ENCODE measurements at places on chromosomes 7 and 10.

DNA sequence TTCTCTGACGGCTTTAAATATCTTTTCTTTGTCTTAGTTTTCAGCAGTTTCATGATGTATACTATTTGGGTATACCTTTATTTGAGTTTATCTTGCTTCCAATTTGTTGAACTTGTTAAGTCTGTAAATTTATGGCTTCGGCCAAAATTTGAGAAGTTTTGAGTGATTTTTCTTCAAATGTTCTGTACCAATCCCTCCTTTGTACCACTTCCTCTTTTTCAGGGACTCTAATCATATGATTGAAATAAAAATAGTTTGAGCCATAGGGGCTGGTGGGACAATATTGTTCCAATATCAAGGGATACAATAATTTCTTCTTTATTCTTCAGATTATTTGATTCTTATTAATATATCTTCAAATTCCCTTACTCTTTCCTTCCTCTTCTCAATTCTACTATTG is 43.1 kb upstream of the CTTNBP2 start:
- no peak for DNase-seq

- DNase-seq = no peak
Measured at GRCh38 chr7:40498924-40499510, 364.2 kb downstream of the SUGCT start.

DNA sequence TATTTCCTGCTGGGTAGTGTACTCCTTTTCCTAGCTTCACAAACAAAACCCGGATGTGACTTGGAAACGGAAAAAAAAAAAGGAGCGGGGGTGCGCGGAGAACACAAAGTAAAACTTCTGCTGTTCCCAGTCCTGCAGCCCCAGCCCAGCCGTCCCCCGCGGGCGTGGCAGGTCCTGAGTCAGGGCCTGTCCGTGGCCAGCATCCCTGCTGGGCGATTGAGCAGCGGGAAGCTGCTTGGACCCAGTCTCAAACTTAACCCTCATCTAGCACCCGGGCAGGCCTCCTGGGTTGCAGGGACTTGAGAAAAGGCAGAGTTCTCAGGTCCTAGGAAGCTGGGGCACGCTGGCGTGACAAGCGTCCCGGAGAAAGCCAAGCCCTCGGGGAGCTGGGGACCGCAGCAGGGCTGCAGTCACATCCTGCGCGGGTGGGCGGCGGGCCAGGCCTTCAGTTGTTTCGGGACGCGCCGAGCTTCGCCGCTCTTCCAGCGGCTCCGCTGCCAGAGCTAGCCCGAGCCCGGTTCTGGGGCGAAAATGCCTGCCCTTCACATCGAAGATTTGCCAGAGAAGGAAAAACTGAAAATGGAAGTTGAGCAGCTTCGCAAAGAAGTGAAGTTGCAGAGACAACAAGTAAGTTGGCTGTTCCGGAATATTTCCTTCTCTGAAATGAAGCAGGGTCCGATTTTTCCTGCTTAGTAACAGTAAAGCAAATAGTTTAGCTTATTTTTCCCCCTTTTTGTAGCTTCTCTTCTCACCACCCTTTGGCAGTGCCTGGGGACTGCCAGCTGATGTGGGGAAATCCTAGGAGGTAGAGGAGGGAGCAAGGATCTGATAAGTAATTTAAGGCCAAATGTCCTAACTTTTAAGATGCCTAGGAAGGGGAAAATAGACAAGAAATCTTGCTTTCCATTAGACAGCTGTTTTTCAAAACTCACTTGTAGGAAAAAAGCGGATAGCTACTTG is at the start of gene GNG11:
GNG11 (plus strand) TSS at position 129 of the 960 bp plus-strand sequence; CDS start at position 532, 403 bp downstream.
- DNase-seq = peak; percentile 18

DNA sequence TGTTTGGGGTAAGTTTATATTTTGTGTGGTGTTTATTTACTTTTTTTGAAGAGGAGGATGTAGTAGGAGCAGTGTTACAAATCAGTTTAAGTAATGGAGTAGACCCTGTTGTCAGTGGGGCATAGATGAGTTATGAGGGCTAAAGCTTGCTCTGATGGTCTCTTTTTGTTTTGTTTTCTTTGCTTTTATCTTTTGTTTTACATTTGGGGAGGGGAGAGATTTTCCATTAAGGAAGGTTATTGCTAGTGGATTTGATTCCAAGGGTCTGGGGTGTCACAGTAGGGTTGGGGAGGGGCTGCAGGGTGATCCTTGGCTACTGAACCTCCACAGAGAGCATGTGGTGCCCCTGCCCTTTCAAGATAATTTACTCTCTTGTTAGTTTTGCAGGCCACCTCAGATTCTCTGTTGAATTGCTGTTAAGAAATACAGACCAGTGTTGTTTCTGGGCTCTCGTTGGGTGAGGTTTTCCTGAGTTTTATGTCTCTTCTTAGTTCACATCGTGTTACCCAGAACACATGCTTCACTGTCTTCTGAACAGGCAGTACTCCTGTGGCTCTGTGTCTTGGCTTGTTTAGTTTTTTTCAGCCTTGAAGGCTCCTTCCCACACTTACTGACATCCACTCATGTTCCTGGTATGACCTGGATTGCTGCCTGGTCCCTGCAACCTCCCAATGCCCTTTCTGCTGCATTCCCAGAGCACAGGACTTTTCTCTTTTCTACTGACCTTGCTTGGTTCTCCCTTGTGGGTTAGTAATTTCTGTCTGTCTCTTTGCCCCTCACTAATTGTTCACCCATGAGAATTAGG is 4.2 kb downstream of the KIFBP start:
- DNase-seq = no peak

- DNase-seq = no peak
Measured at GRCh38 chr7:46076527-46076926, 155.5 kb upstream of the IGFBP3 start.

GRCh38 chr7:22147868-22148267 is 202.2 kb upstream of the CDCA7L start:
- no peak for DNase-seq

DNA sequence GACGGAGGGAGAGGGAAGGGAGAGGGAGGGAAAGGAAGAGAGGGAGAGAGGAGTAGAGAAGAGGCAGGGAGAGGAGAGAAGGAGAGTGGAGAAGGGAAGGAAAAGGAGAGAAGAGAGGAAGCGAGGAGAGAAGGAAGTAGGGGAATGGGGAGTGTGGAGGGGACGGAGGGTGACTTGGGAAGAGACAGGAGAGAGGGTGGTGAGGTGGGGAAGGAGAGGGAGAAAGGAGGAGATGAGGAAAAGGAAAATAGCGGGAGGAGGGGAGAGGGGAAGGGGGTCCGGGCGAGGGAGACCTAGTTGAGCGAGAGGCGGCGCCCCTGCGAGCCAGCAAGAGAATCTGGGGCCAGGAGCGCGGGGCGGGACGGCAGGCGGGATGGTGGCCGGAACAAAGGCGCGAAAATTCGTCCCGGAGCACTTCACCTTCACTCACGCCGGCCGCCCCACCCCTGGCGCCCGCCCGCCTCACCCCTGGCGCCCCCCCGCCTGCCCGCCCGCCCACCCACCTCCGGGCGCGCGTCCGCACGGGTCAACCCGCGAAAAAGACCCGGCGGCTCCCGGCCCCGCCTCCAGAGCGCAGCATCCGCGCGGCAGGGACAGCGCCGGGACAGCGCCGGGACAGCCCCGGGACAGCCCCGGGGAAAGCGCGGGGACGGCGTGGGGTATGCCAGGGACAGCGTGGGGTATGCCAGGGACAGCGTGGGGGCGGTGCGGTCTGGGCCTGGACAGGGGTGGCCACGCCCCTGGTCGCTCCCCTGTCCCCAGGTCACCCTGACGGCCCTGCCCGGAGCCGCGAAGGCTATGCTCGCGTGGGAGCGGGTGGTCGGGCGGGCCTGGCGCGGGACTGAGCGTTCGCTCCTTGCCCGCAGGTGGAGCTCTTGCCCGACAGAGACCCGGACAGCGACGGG is 4.2 kb downstream of the VSTM2A start:
- peak; percentile 87 for DNase-seq

DNA sequence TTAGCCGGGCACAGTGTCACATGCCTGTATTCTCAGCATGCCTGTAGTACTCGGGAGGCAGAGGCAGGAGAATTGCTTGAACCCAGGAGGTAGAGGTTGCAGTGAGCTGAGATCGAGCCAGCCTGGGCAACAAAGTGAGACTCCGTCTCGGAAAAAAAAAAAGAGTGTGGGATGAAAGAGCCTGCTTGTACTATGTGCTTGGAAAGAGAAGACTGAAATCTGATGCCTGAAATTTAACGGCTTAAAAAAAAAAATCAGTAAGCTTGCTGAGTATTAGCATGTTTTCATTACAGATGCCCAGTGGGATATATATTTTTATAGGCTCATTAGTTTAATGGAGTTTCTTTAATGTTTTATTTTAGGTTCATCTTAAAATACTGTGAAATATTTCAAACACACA is 4.2 kb downstream of the NT5C2 start:
- DNase-seq = no peak

DNA sequence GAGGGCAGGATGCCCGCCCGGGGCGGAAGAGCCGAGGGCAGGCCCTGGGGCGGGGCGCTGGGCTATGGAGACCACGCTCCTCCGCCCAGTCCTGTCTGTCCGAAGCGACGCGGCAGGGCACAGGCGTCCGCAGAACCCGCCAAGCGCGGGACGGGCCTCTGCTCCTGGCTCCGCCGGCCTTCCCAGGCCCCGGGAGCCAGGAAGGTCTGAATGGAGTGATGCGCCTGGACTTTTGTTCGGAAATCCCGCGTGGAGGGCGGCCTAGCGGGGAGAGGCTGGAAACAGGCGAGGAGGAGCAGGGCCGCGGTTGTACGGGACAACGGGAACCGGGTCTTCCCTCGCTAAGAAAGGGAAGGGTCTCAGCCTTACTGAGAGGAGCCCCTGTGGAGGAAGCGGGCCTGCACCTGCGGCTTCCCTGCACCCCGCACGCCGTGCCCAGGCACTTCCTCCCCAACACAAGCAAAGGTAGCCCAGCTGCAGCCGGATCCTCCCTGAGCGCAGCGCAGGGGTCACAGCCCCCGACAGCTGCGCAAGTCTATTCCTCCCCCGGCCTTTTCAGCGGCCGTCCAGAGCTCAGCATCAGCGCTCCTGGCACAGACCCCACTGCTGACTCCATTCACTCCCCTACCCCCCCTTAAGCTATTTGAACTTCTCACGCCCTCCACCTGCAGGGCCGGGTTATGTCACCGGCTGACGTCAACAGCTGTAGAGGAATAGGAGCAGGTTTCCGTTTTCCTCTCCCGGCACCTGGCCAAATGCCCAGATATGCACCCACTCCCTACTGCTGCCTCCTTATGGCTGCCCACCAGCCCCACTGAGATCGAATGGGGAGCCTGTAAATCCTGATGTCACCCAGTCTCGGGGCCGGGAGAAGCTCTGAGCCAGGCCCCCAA is 143.2 kb upstream of the RET start:
- no peak for DNase-seq

GRCh38 chr10:123213192-123213591 is 59.0 kb downstream of the BUB3 start:
- no peak for DNase-seq

DNA sequence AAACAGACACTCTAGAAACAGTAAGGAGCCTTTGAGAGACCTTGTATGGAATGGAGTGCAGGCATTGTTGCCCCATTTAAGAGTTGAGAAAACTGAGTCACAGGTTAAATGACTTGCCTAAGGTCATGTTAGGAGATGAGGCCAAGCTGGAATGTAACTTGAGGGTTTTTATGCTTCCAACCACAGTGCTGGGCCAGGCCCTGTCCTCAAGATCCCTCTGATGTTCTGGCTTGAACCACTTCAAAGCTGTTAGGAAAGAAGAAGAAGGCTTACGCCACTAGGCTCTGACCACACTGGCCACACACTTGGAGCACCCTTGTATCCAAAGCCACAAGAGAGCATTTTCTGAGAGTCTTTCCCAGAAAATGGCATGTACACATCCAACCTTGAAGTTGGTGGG is 42.7 kb downstream of the PLAU start:
- DNase-seq = no peak

DNA sequence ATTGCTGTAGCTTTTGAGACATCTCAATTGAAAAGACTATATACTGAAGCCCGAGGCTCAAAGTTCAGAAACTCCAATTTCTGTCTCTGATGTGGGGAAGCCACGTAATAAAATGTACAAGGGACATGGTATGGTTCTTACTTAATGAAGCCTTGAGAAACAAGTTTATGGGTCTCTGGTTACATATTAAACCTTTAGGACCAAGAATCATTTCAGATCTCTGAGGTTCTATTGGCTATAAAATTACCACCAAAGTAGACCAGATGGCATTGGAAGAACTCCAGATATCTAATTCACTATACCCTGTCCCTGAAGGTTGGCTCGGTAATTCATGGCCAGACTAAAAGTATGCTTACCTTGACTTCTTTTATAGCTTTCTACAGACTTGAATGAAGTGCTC is 23.7 kb downstream of the STAMBPL1 start:
- DNase-seq = no peak

- no peak for DNase-seq
Measured at GRCh38 chr10:59587083-59587755, 122.4 kb downstream of the SLC16A9 start.

GRCh38 chr7:72266771-72267170 is 145.4 kb downstream of the CALN1 start:
- DNase-seq = no peak

DNA sequence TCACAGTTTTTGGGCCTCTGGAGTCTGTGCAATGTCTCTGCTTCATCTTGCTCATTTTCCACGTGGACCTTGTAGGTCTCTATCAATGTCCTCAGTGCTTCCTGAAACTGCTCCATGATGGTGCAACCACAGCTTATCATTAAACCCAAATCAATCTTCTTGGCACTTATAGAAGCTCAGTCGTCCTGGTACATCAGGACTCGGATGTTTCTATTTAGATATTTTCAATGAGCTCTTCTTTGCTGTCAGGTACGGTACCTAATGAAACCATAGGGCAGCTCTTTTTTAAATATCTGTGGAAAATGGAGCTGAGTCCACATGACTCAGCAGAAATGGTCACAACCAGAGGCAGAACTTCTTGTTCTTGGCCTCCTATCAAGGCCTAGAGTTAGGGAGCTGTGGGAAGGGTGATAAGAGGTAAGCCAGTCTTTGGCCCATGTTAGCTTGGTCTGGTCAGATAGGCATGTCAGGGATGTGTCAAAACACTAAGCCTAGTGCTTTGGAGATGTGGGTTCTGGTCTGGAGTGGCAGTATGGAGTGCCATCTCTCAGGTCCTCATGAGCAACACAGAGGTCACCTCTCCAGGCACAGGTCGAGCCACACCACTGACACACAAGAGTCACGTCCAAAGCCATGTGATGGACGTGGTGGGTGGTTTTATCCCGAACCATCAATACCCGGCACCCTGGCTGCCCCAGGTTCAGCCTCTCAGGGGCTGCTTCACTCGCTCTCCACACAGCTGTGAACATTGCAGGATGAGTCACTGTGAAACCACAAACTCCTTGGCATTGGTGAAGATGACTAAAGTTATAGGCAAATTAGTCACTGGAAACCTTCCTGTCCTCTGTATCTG is 87.0 kb downstream of the TBXAS1 start:
- no peak for DNase-seq

DNA sequence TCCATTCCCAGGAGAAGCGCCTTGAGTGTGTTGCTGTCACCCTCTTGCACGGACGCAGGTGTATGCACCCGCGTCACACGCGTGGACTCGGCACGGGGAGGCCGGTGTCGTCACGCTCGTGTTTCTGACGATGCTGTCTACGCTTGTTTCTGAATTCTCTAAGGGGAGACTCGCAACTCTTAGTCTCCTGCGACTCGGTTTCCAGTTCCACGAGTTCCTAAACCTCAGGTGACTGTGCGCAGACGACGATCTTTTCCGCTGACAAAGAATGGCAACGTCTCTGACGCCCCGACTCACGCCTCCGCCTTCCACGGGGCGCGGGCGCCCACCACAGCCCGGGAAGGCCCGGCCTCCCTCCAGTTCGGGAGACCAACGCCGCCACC is 579 bp downstream of the IDI1 start:
- peak; percentile 38 for DNase-seq
